ENCODE measurements at places on chromosomes 13 and 19. TPM values are rescaled to one million over a fixed set of nuclear protein-coding genes. Genes with fewer than 3 reads are reported as not detected.

The KLK14 gene
- not detected for total RNA-seq

The TMEM238 gene
- total RNA-seq: 11.8 TPM

The SGCG gene
- total RNA-seq: not detected

The ZNF557 gene
- total RNA-seq: 6.4 TPM

The CCDC8 gene
- total RNA-seq: 30.8 TPM

The LRG1 gene
- 0.56 TPM for total RNA-seq

The NKPD1 gene
- total RNA-seq: 2.3 TPM

The CABP5 gene
- total RNA-seq: not detected

The CACNA1A gene
- total RNA-seq: not detected

The C3 gene
- 5.4 TPM for total RNA-seq

The CAMSAP3 gene
- 12.6 TPM for total RNA-seq

The SLC15A1 gene
- total RNA-seq: 0.33 TPM

The SLC25A41 gene
- total RNA-seq: not detected

The BEST2 gene
- total RNA-seq: not detected

The MCEMP1 gene
- total RNA-seq: not detected

The KLF5 gene
- total RNA-seq: 124 TPM

The MZT1 gene
- total RNA-seq: 20.0 TPM

The CCNA1 gene
- total RNA-seq: 11.1 TPM

The ZNF536 gene
- not detected for total RNA-seq

The OR4F17 gene
- total RNA-seq: not detected

The FGF21 gene
- not detected for total RNA-seq

The SIGLEC5 gene
- not detected for total RNA-seq

The FAM216B gene
- total RNA-seq: not detected

The ERICH4 gene
- not detected for total RNA-seq

The CILP2 gene
- total RNA-seq: 0.07 TPM

The FOSB gene
- 19.0 TPM for total RNA-seq

The STOML3 gene
- not detected for total RNA-seq

All from airway epithelial cell (primary cell).